Left renal pelvis (tissue), 4 donors: ENCODE measurements at places on chromosomes 7 and 10.
A peak's percentile ranks its signal among the peaks of the same experiment; 100 is the strongest.

DNA sequence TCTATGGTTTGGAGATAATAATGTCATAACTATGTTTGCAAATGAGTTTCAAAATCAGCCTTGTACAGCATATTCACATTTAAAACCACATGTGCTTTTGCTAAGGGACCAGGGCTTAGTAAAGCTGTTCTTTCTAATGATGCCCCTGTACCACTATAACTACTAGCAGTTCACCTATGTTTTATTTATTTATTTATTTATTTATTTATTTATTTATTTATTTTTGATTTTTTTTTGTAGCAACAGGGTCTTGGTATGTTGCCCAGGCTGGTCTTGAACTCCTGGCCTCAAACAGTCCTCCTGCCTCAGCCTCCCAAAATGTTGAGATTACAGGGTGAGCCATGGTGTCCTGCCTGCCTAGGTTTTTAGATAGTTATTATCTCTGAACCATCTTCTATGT is 96.9 kb downstream of the CFAP58 start:
- DNase-seq = no peak

DNA sequence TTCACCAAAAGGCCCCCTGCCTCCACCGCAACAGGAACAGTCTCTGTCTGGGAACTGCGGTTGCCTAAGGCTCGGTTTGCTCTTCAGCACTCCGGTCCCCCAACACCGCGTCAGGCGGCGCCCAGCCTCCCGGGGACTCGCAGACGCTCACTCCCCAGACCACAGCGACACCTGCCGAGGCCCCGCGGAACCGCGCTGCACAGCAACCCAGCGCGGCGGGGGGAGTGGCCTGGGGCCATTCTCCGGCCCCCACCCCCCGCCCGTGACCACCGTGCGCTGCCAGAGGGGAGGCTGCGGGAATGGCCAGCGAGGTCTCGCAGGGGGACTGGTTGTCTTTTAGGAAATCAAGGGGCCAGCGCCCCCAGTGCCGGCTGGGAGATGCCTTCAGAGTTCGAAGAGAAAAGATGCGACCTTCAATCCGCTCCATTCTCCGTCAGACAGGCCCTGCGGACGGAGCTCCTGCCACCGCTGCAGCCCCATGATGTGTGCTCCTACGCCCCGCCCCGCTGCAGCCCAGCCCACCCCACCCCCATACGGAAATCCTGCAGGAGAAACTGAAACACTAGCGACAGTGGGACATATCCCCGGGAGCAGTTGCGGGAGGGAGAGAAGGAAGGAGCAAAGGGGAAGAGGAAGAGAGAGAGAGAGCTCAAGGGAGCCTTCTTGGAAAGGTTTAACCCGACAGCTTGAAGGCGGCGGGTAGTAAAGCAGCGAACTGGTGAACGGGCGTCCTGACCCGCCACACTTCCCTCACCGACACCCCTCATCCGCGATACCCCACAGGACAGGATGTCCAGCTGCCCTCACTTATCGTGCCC is 137.4 kb upstream of the CDCA7L start:
- DNase-seq = peak; percentile 80

GRCh38 chr7:111734954-111735660 is 172.8 kb upstream of the IMMP2L start:
- DNase-seq = no peak

GRCh38 chr10:21273400-21273968 is 252.0 kb downstream of the SKIDA1 start:
- DNase-seq = no peak

DNA sequence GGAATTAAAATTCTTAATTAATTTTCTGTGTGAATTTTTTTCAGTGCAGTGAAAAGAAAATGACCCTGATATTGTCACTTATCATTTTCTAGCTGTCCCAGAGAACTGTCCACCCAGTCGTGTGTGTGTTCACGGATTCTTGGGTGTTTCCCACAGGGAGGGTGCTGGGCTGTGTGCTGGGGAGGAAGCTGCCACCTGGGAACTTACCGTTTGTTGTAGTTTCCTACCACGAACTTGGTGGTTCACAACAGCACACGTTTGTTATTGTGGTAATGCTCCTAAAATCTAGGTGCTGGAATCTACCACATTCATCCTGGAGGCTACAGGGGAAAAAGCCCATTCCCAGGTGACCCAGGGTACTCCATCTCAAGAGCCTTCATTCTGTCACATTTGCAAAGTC is 276.1 kb downstream of the GLRX3 start:
- DNase-seq = no peak

DNA sequence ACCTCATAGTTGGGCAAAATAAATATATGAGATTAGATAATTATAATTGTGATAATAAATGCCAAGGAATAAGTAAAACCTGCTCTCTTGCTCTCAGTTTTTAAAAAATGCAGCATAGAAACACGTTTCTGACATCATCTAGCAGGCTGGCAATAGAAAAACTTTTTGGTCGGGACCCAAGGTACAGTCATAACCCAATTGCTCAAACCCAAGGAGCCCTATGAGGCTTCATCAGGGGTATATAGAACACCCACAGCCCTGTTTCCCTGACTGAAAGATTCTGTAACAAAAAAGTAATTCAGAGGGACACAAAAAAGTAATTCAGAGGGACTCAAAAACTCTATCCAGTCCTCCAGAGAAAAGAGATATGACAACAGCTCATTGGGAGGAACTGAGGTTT is 3.8 kb downstream of the PDE1C start:
- no peak for DNase-seq

GRCh38 chr10:121926671-121927317 is 1.0 kb downstream of the ATE1 start:
- DNase-seq = peak; percentile 22

GRCh38 chr10:44926751-44927351 is 15.7 kb downstream of the TMEM72 start:
- DNase-seq = no peak

- DNase-seq = no peak
Measured at GRCh38 chr7:28560767-28561166, 148.4 kb downstream of the CREB5 start.

- no peak for DNase-seq
Measured at GRCh38 chr10:73368238-73368637, 9.6 kb upstream of the CFAP70 start.

- DNase-seq = no peak
Measured at GRCh38 chr7:6637544-6638229, 569 bp downstream of the ZNF316 start.

GRCh38 chr7:120370954-120371353 is 98.0 kb downstream of the KCND2 start:
- no peak for DNase-seq

GRCh38 chr7:110831419-110831818 is 259.5 kb upstream of the LRRN3 start:
- DNase-seq = no peak

- DNase-seq = no peak
Measured at GRCh38 chr7:68461430-68461829, 1136.8 kb upstream of the AUTS2 start.

DNA sequence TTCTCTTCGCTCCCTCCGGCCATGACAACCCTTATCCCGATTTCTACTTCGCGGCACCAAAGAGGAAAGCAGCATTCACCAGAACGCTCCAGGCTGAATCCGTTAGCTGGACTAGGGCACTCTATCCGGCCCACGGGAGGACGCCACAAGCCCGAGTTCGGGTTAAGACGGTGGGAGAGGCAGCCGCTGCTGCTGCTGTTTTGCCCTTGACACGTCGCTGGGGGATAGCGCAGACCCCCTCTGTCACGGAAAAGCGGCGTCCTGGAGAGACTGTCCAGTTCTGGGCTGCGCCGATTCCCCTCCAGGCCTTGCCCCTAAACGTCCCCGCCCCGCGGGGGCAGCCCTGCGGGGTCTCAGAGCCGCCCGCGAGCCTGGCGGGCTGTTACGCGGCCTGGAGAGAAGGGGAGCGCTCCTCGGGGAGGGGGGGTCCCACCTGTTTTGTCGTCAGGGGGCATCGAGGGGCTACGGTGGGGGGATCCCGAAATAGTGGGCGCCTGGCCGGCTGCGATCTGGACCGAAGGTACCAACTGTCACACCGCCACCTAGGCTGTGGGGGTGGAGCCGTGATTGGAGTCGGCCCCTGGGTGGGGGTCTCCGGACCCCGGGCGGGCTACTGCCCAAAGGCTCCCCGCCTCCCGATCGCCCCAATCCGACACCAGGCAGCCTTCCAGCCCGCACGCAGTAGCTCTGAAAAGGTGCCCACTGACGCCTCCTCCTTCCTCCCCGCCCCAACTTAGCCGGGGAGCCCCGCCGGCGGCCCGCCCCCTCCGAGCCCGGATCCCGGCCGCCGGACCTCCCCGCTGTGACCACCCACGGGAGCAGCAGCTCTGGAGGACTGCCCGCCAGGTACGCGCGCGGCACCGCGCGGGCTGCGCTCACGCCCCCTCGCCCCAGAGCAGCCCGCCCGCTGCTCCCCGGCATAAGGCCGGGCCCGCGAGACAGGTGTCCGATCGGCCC is 772 bp downstream of the SGMS1 start:
- no peak for DNase-seq

DNA sequence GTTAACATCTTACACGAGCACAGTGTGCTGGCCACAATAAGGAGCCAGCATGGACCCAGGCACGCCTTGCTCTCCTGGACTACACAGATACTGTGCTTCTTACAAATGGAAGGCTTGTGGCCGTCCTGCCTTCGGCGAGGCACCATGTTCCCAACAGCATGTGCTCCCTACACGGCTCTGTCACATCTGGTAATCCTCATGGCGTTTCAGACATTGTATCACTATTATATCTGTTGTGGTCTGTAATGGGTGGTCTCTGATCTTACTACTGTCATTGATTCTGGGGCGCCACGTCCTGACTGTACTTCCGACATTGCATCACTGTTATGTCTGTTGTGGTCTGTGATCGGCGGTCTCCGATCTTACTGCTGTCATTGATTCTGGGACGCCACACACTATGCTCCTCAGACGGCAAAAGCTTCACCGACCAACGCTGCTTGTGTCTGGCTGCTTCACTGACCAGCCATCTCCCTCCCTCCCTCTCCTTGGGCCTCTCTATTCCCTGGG is 195.4 kb downstream of the MAD1L1 start:
- no peak for DNase-seq

DNA sequence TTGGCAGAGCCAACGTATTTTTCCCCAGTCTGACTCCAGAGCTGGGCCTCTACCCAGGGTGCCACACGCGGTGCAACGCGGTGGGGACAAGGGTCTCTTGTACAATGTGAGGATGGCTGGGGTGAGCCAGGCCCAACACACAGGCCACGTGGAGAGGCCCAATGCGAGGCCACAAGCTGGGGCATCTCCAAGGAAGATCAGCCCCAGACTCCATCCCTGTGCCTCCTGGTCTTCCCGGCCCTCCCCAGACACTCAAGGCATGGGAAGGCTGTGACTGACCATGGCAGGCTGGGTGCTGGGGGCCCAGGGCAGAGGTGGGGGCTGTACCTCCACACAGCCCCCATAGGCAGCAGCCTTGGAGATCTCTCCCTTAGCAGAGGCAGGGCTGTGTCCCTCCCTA is 135.3 kb upstream of the FAM20C start:
- DNase-seq = no peak

- DNase-seq = no peak
Measured at GRCh38 chr10:103155471-103156085, 37.5 kb downstream of the NT5C2 start.

- DNase-seq = no peak
Measured at GRCh38 chr10:7085913-7086589, 324.8 kb downstream of the SFMBT2 start.
